ENCODE measurements at places on chromosomes 5 and 9.

GRCh38 chr9:121650217-121651007, 1.0 kb upstream of the DAB2IP start:
- no peak for DNase-seq

GRCh38 chr9:84277646-84278045, 62.9 kb downstream of the SLC28A3 start:
- DNase-seq, result no peak

GRCh38 chr5:98786191-98786853, 12.9 kb downstream of the RGMB start:
- no peak for DNase-seq

DNA sequence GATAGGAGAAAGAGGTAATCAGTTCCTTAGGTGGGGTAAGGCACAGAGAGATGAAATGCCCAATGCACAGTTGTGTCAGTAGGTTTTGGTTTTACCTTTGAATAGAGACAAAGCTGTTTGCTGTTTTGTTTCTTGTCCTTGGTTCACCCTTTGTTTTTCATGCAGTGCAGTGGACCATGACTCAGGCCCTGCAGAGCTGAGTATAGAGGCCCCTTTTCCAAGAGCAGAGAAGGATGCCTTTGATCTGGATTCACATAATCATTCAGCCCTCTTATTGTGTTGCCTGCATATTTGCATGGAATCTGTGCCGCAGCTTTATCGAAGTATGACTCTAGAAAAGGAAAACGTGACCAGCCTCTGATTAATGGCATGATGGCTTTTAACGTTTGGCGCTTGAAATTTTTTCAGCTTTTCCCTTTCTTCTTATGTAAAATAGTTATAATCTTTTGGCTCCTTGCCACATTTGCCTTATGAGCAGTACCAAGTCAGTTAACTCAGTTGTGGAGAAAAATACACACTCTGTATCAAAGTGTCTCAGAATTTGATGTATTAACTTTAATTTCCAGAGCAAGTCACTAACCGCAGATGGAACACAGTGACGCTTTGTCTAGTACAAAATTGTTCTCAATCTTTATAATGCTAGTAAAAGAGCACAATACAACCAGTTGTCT, 197.6 kb downstream of the KDM4C start:
- no peak for DNase-seq

GRCh38 chr5:17425385-17426070, 72.5 kb upstream of the TAF11L2 start:
- DNase-seq, result no peak

DNA sequence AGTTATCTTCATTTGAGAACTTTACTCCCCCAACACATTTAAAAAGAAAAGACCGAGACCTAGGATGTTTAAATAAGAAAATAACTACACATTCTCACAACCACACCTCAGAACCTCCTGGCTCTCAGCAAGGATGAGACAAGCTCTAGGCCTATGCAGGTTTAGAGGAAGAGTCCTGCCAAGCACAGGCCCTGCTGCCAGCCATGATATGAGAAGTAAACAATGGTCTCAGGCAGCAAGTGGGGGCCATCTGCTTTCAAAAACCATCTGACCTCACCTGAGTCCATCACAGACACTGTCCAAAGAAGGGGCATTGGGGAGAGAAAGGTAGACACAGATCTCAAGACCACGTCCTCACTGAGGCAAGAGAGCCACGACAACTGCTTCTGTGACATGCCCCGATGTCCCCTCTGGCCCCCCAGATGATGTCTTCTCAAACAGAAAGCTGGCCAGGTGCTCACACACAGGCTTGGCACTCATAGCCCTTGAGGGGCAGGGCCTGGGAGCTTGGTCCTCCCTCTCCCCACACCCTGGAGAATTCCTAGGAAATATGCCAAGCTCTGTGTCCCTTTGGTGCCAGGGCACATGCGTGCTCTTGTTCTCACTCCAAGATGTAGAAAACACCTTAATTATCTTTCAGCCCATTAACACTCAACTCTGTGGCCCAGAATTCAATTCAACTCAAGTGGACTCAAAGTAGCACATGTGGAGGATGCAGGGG, 150.4 kb downstream of the FSTL4 start:
- DNase-seq, result no peak

- no peak for DNase-seq
Observed at GRCh38 chr5:106185661-106186081, 1485.1 kb downstream of the EFNA5 start.

- DNase-seq, result peak; percentile 56
Observed at GRCh38 chr5:179530069-179530998, 20.0 kb upstream of the RUFY1 start.

DNA sequence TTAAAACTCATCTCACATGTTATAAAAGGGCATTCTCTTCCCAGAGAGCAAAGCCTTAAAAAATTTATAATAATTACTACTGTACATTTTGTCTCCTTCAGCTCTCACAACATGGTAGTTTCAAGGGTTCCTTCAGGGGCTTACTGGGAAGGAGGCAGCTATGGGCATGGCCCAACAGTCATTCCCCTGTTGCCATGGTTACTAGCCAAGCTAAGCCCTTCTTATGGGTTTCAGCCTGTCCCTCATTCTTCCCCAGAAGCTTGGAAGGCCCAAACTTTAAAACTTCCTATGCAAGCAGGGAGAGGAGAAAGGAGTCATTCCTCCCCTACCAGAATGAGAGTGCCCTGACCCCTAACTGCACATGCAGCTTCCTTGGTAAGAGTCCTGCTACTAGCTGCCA, 82.2 kb upstream of the CNTLN start:
- no peak for DNase-seq

GRCh38 chr5:40167283-40167682, 512.4 kb upstream of the PTGER4 start:
- no peak for DNase-seq

DNA sequence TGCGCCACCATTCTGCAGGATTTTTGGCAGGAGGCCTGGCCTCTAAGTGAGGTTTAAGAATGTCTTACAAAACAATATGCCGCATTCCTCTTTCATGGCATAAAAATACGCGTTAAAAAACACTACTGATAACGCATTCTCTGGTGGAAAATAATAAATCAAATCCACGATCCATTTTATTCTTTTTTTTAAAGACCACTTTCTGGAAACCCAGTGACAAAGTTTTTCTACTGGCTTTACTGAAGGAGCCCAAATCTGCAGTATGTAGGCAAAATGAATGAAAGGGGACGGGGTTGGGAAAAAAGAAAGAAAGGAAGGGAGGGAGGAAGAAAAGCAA, 2.0 kb downstream of the SV2C start:
- no peak for DNase-seq

- DNase-seq, result no peak
Observed at GRCh38 chr5:115069087-115069968, 100.4 kb downstream of the TRIM36 start.

DNA sequence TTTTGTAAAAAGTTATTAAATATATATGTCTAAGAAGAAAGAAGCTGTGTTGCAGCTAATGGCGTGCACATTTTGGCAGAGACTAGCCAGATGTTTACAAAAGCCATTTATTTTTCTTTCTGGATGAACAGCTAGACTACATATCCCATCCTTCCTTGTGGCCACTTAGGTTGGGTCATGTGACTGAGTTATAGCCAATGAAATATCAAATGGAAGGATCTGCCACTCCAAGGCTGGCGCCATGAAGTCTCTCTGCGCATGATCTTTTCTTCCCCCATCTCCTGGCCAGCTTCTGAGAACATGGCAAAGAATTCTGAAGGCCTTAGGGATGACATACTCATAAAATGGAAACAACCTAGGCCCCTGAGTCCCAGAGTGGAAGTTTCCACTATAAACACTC, 244.2 kb upstream of the DAB2 start:
- DNase-seq, result no peak

DNA sequence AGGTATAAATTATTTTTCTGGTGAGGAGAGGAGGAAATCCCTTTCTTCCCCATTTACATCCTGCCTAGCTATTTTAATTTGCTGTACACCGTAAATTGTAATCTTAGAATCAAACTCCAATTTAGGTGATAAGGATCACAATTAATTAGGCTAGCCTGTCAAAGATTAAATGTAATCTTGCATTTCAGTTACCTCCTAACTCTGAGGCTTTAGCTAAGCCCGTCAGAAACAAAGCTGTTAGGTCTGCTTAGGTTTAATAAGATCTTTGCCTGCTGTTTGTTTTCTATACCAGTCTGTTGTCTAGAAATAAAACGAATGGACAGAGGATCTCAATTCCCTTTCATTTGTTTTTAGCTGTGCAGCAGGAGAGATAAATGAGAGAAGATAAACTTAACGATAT, 51.5 kb downstream of the PIK3R1 start:
- no peak for DNase-seq

- no peak for DNase-seq
Observed at GRCh38 chr5:97019435-97020117, 83.7 kb downstream of the LNPEP start.

GRCh38 chr9:32525709-32526030, 326 bp downstream of the RIGI start:
- DNase-seq, result no peak

DNA sequence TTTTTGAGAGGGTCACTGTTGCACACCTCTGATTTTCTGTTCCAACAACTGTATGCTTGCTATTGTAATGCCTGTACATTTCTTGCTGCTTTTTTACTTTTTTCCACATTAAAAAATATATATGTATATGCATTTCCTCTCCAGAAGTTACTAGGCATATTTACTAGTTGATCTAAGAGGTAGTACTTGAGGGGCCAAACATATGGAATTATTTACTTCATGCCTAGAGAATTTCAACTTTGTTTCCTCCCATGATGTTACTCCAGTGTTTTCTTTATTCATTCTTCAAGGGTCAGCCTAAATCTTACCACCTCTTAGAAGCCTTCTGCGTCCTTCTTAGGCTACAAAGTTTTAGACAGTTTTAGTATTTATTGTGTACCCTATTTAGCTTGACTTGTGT, 122.7 kb downstream of the NMUR2 start:
- DNase-seq, result no peak

GRCh38 chr5:11985993-11986392, 81.7 kb upstream of the CTNND2 start:
- DNase-seq, result no peak

DNA sequence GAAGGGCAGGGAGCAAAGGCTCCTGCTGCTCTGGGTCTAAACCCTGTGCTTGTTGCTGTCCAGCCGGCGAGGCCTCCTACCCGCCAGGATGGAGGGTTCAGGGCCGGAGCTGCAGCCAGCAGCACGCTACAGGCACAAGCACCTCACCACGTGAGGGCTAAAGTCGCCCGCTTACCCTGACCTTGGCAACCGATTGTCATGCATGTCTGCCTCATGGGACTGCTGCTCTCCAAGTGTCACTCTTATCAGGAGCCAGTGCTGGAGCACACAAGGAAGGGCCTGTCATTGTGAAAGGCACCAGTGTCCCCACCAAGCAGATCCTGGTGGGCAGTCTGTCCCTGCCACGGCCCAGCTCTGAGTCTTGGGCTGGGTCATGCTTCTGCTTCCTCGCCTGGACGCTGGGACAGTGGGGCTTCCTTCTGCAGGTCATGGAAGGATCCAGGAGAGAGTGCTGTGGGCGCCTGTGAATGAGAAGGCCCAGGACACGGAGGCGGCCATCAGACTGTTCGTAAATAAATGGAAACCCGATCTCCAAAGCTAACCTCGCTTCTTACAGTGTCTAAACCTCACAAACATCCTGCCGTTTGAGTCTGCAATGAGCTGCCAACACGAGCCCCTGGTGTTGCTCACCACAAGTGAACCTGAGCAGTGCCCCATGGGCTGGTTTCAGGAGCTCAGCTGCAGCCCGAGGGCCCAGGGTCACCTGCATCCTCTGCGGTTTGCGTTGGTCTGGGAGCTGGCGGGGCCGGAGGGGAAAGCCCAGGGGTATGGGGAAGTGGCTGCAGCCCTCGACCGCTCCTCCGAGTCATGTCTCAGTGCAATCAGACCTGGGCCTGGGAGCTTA, 58.2 kb upstream of the RXRA start:
- no peak for DNase-seq

GRCh38 chr9:130265431-130266235, at the start of gene HMCN2:
Gene HMCN2 (plus strand): TSS chr9:130265760. CDS start chr9:130265879, 119 bp downstream.
- DNase-seq, result no peak

GRCh38 chr9:96061293-96061987, 185.9 kb downstream of the ERCC6L2 start:
- DNase-seq, result peak; percentile 26

DNA sequence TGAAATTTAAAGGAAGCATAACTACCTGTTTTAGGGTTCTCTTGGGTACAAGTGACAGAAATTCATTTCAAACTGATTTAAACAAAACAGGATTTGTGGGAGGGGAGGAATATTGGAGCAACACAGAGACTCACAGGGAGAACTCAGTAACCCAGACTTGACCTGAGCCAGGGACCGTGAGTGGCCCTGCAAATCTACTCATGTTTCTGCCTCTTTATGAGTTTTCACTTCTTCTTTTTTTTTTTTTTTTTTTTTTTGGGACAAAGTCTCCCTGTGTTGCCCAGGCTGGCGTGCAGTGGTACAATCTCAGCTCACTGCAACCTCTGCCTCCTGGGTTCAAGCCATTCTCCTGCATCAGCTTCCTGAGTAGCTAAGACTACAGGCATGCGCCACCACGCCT, 405.6 kb upstream of the ZNF608 start:
- no peak for DNase-seq

GRCh38 chr5:106755066-106755465, 915.7 kb downstream of the EFNA5 start:
- DNase-seq, result no peak

- DNase-seq, result no peak
Observed at GRCh38 chr5:104942735-104943134, 1380.1 kb upstream of the NUDT12 start.

DNA sequence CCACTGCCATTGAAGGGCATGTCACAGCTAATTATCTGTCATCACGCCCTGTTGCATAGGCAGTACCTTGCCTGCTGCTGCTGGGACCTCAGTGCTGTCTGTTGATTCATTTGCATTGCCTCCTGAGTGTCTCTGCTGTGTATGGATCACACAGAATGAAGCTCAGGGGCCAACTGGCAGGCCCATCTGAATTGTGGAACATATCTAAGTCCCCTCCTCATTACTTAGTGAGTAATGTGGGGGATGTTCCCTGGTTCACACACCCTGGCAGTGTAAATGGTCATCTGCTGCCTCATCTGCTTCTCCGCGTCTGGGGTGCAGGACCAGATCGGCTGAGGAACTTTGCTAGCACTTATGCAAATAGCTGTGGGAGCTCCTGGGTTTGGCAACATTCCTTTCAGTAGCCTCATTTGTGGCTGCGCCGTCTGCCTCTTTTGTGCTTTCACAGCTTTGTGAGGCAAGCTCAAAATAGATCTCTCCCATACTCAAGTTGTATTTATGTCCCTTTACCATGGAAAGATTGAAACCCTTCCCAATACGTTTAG, 25.4 kb downstream of the TYRP1 start:
- no peak for DNase-seq

GRCh38 chr5:67831048-67831447, 384.5 kb upstream of the PIK3R1 start:
- DNase-seq, result no peak

DNA sequence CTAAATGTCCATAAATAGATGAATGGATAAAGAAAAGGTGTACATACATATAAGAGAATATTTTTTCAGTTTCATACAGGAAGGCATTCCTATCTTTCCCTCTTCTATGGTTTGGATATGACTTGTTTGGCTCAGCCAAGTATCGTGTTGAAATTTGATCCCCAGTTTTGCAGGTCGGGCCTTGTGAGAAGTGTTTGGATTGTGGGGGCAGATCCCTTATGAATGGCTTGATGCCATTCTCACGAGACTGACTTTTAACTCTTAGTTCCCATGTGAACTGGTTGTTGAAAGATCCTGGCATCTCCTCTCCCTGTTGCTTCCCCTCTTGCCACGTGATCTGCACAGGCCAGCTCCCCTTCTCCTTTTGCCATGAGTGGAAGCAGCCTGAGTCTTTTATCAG, 421.1 kb upstream of the FTMT start:
- DNase-seq, result no peak

Data from stimulated activated CD8-positive, alpha-beta memory T cell treated with anti-CD3 and anti-CD28 coated beads, Interleukin-15, amount 100 ng/mL, for 4 hours (primary cell).